Renal pelvis (tissue), 12 donors: ENCODE measurements at places on chromosomes 3 and 15.

DNA sequence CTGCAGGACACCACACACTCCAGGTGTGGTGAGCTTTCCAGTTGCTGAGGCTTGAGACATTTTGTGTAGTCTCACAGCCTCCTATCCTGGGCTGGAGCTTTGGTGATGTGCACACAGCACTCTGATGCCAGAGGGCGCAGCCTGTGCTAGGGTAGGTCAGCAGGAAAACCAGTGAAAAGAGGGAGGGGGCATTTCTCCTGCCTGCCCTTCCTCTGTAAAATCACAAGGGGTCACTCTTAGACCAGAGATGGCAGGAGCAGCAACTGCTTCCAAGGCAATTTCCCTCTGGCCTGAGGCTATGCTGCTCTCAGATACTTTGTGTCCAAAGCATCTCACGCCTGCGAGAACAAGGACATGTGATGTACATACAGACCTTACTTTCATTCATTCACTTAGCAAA is 16.5 kb upstream of the MUSTN1 start:
- no peak for DNase-seq

DNA sequence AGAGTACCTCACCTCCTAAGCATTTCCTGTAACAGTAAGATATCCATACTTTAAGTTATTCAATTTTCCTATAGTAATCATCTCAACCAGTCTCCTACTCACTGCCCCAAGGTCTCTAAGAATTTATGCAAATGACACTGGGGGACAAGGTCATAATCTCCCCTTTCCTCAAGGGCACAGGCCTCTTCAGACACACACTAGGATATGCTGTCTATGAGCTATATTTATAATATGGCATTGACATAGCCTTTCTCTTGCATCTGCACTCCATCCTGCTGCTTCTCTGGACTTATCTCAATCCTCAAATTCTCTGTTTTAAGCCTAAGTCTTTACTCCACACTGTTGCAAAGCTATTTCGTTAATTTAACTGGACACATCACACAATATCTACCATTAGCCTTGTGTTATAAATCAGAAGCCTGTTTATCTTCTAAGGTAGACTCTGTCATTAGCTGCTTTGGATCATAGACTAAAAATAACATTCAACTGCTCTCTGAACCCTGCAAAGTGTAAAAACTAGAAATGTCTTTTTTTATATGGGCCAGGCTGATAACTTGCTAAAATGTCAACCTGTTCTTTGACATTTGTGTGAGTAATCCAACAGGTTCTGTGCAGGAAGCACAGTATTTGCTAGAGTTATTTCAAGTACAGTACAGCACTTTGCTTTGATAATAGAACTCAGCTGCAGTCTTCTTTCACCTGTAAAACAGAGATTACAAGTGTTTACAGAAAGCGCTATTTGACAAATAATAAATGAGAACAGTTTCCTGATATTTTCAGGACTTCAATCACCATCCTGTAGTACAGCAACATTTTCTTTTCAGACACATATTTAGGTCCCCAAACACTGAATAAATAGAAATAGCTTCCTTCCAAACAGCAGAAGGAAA is 17.8 kb upstream of the SEC62 start:
- DNase-seq: no peak

DNA sequence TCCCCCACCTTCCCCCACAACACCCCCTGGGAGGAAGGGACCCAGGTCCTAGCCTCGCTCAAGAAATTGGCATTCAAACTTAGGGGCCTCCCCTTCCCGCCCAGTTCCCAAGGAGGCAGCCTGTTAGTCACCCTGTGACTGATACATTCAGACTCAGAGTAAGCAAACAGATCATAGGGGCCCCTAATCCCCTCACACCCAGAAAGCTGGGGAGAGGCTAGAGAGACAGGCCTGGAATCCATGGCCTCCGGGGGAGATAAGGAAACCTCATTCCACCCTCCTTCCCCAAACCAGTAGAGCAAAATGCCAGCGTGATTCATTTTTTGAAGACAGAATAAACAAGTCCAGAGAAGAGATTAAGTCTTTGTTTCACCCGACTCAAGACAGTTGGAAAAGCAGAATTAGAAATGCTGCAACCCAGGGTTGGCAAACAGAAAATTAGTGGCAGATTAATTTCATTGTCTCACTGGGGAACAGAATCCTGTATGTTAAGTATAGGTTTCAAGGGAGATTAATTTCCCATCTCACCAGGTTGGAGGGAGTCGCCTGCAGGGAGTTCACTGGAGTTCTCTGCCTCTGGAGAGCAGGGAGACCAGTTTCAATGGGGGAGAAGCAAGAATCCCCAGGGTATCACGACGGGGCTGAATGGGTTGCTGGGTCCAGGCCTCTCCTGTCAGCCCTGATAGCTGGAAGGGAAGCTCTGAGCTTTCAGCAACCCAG is 268.3 kb downstream of the UACA start:
- DNase-seq: no peak

DNA sequence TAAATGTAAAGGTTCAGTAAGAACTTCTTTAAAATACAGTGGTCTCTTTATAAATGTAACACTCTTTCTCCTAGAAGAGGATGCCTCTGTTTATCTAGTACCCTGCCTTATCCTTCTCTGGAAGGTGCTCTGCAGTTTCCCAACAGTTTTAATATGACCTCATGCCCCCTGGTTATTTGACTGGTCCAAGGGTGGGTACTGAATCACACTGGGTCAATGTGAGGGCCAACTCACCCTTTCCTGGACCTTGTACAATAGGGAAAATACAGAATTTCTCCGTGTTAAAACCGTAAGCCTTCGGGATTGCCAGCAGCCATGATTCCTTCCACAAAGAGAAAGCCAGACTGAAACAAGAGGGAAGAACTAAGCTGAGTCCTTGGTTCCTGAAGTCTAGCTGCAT is 9.2 kb downstream of the DCBLD2 start:
- no peak for DNase-seq

DNA sequence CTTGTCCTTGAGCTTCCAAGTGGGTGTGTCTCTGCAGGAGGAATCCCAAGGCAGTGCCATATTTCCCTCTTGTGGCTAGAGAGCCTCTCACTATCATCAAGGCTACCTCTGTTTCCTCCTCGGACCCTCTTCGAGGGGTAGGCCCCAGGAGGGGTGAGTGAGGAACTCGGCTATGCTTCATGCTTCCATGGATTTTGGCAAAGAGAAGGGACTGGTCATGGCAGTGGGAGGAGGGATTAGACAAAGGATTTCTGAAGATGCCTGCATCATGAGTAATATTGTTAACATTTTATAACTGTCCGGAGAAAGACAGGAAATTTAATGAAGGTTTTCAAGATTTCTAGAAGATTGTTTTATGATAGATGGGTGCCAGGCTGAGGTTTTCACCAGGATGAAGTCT is 241.5 kb downstream of the CLSTN2 start:
- DNase-seq: no peak

DNA sequence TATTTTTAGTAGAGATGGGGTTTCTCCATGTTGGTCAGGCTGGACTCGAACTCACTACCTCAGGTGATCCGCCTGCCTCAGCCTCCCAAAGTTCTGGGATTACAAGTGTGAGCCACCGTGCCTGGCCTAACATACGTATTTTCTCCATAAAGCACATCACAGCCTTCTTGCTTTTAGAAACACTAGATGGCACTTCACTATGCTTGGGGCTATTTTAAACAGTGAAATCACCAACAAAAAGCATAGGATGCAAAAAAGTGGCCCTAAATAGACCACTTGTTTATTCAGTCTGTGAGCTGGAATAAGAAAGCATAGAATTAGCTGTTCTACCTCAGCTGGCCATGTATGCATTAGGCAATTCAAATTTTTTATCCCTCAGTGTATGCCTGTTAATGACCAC is 46.0 kb downstream of the PRICKLE2 start:
- DNase-seq: no peak

GRCh38 chr15:56804279-56804678 is 71.0 kb upstream of the ZNF280D start:
- no peak for DNase-seq

DNA sequence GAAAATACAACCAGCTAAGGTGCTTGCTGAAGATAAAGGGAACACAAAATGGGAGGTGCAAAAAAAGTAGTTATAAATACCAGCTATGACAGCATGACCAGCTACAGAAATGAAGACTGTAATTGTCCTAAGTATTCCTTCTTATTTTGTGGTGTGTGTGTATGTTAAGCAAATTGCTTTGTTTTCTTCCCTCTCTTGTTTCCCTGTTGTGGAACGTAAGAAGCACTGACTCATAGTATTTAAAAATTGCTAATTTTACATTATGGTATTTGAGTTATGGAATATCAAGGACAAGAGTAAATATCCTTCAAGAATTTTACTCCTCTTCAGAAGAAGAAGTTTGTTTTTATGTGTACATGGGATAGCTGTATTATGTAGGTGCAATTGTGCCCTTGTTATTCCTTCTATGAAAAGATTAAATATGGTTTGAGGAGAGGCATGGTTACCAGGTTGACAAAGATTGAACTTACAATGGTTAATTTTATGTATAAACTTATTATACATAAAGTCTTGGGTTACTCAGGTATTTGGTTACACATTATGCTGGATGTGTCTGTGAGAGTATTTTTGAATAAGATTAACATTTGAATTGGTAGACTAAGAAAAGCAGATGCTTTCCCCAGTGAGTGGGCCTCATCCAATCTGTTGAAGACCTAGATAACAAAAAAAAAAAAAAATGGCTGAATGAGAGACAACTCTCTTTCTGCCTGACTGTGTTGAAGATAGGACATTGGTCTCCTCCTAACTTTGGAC is 1132.1 kb upstream of the ALCAM start:
- no peak for DNase-seq
